ENCODE measurements at places on chromosomes 11 and 22.
A peak's percentile ranks its signal among the peaks of the same experiment; 100 is the strongest.

- DNase-seq: no peak
Observed at GRCh38 chr11:113668255-113668654, 37.9 kb downstream of the TMPRSS5 start.

GRCh38 chr11:120707098-120707497 is 195.6 kb downstream of the GRIK4 start:
- peak; percentile 39 for DNase-seq

DNA sequence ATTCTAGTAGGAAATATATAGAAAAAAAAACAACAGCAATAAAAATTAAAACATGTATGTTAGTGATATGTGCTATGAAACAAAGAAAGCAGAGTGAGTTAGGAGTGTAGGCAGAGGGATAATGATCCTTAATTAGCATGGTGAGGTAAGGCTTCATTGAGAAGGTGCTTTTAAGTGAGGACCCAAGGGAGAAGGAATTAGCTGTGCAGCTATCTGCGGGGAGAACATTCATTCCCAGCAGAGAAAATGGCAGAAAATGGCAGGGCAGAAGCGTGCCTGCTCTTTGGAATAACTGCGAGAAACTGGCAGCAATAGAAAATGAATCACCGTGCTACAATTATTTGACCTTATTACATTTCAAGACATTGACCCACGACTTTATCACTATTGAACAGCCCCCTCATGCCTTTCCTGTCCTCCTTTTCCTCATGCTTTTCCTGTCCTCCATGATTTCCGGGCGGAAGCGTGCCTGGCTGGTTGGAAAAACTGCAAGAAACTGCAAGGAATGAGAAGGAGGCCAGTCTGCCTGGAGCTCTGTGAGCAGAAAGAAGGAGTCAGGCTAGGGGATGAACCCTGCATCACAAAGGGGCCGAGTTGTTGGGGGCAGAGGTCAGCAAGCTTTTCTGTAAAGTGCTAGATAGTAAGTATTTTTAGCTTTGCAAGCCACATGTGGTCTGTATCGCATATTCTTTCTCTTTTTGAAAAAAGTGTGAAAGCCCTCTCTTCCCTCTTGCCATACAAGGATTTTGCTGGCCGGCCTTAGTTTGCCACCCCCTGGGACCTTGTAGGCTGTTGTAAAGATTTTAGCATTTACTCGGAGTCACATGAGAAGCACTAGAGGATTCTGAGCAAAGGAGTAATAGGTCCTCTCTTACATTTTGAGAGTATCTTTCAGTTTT is 37.1 kb upstream of the SWAP70 start:
- DNase-seq: no peak

DNA sequence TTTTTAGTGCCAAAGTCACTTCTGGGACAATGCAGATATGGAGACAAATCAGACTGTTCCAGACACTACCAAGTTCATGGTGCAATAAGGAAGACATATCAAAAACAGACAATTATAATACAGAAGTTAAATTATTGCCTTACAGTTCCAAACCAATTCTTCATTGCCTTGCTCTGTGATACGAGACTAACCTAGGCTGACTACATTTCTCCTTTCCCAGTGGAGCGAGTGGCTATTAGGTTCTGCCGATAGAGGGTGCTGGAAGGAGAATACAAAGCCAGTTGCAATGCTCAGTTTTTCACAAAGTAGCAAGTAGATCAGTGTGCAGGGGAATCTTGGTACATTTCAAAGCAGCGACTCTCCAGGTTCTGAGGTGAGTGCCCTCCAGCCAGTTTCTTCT is 67.8 kb downstream of the FAM168A start:
- no peak for DNase-seq

DNA sequence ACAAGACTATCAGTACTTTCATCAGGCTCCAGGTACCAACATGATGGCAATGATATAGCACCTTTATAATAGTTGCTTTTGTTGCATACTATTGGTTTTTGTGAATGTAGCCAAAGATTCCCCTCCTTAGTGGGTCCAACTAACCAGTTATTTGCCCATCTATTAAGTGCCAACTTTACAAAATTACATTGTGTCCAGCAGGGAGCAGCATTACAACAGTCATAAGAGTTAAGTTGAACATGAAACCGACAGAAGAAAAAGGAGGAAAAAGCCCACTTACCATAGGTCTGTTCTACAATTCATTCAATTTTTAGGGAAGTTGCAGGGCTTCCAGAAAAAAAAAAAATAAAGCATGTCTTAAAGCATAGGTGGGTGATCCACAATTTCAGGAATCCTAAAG is 21.6 kb downstream of the IMMP1L start:
- peak; percentile 79 for DNase-seq

- DNase-seq: no peak
Observed at GRCh38 chr11:98616098-98616655, 404.6 kb upstream of the CNTN5 start.

GRCh38 chr22:45478108-45478771 is 24.4 kb upstream of the FBLN1 start:
- peak; percentile 68 for DNase-seq

- no peak for DNase-seq
Observed at GRCh38 chr11:75298191-75298975, 53.1 kb downstream of the ARRB1 start.

GRCh38 chr22:27461470-27461869 is 340.1 kb downstream of the MN1 start:
- peak; percentile 68 for DNase-seq

DNA sequence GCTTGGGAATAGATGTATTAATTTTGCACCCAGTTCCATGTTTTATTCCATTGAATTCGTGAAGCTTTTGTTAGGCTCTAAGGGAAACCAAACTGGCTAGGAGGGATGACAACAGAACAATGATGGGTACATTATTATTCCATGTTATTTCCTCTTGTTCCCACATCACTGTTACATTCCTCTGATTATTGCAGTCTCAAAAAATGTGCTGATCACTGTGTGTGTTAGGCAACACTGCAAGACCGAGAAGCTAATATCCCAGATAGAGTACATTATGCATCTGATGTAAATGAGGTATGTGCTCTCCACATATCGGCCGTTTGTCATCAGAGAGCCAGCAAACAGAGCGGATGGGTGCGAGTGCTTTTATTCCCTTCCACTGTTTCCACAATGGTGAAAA is 327.9 kb downstream of the SOX6 start:
- DNase-seq: peak; percentile 1

- no peak for DNase-seq
Observed at GRCh38 chr11:2381494-2382128, 4.5 kb downstream of the CD81 start.

- no peak for DNase-seq
Observed at GRCh38 chr11:128515826-128516778, 71.3 kb downstream of the ETS1 start.

- DNase-seq: no peak
Observed at GRCh38 chr11:58977470-58977869, 38.2 kb downstream of the GLYATL1 start.

GRCh38 chr11:36540998-36541397 is 26.8 kb upstream of the RAG1 start:
- no peak for DNase-seq

DNA sequence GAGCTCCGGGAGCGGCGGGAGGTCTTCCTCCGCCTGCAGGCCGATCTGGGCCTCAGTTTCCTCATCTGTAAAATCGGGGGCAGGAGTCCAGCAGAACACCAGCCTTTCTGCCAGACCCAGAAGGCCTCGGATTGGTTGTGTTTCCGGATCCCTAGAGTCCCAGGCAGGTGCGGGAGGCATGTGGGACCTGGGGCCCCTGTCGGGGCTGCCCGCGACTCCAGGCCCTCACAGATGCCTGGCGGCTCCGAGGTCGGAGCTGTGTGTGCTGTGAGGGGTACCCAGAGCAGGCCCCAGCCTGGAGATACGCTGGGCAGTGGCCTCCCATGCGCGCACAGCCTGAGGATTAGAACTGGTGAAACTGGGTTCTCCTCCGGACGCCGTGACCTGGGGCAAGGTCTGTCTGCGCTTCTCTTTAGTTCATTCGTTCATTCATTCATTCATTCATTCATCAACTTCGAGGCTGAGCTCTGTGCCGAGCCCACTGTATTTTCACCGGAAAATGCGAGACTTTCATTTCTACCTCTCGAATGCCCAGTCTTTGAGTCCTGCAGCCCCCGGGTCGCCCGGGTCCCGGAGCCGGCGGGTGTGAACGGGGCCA is 24.6 kb downstream of the FLRT1 start:
- no peak for DNase-seq

- DNase-seq: no peak
Observed at GRCh38 chr22:22981670-22982571, 88.4 kb upstream of the GNAZ start.

DNA sequence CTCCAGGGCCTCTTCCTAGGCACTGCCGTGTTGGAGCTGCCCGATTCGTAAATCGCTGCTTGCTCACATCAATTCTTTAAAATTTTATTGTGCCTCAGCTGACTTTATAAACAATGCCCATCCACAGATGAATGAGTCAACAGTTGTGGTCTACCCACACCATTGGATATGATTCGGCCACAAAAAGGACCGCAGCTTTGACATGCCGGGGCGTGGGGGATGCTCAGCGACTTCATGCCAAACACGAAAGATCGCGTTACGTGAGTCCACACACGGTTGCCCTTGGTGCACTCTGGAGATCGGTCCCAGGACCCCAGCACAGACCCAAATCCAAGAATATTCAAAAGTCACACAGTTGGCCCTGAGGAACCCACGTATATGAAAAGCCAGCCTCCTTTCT is 195.7 kb downstream of the CTTN start:
- DNase-seq: no peak

DNA sequence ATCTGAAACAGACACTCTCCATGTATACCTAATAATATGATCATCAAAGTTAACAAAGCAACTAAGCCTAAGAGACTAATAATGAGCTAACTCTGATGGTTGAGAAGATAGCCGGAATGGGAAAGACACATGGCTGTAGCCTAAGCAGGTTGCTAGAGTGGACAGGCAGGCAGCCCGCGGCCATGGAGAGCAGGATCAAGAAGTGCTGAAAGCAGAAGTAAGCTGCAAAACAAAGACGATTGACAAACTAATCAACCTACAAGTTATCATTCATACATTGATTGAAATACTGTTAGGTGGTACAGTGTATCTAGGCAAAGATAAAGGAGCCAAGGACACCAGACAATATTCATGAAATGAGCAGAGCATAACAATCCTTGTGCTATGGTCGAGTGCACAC is 29.3 kb downstream of the SLN start:
- no peak for DNase-seq

GRCh38 chr11:81989093-81989492 is 744.6 kb downstream of the FAM181B start:
- peak; percentile 48 for DNase-seq

DNA sequence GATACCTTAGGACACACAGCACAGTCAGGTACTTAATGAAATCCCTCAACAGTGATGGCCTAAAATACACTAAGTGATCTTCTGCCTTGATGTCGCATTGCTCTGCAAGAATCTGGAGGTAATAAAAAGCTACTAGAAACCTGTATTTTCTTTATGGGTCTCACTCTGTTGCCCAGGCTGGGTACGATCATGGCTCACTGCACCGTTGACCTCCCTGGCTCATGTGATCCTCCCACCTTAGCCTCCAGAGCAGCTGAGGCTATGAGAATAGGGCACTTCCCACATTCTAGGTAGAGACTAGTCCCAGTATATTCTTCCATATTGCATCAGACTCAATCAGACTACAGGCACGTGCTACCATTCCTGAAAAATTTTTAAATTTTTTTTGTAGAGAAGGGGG is 21.7 kb downstream of the VSIG10L2 start:
- DNase-seq: no peak

DNA sequence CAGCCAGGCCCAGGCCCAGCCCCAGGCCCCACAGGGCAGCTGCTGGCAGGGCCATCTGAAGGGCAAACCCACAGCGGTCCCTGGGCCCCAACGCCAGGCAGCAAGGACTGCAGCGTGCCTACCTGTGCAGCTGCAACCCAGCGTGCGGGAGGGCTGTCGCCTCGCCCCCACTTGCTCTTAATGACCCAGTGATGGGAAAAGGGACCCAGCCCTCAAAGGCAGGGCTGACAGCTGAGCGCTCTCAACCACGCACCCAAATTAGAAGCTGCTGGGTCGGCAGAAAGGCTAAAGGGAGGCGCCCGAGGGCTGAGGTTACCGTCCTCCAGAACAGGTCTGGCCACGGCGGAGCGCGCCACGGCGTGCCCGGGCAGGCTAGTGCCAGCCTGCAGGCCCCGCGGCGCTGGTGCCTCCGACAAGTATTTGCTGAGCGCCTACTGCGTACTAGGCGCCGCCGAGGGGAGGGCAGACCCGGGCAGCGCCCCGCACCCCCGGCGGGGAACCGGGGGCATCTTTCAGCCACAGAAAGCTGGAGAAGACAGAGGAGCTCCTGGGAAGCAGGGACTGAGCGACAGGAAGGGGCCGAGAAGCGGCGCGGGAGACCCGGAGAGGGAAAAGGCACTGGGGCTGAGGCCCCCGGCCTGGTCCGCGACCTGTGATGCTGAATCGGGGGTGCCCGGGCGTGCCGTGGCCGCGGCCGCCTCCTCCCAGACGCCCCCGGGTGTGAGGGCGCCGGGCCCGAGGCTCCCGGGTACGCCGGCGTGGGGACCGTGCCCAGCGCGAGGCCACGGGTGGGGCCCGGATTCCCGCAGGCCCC is 773 bp downstream of the HRAS start:
- DNase-seq: no peak

DNA sequence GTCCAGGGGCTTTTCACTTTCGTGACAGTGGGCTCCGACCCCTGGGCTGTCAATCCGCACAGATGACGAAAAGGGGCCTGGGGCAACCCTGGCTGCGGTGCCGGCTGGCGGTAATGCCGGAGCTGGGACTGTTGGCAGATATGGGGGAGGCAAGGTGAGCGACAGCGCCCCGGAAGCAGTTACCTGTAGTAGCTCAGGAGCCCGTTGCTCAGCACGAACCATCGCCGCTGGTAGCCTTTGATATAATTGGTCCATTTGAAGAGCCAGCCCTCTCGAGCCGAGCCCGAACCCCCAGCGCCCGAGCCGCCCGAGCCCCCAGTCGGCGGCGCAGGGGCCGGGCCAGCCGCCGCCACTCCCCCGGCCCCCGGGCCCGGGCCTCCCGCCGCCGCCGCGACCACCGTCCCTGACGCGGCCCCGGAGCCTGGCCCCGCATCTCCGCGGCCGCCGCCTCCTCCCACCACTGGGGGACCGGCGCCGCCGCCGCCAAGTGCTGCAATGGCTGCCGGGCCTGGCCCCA is 396 bp downstream of the OSBP start:
- no peak for DNase-seq

- DNase-seq: no peak
Observed at GRCh38 chr11:61201476-61201875, 1.8 kb upstream of the PGA3 start.

GRCh38 chr11:21861314-21861713 is 331.6 kb upstream of the ANO5 start:
- no peak for DNase-seq

DNA sequence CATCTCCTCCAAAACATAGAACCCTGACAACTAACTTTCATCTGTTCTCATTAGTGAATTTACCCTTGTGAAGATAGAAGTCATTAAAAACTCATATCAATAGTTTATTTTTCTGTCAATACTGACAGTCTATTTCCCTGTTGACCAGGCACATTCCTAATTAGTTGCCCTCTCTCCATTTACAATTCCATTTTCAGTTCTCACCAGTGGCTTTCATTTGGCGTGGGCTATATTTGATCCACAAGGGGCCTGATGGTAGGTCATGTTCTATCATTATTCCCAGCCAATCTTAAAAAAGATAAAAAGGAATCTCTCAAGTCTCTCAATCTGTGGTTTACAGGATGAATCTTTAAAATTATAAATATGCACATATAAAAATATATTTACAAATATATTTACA is 3.9 kb upstream of the AKIP1 start:
- no peak for DNase-seq

GRCh38 chr22:46090631-46091201 is 59.6 kb upstream of the PPARA start:
- DNase-seq: no peak

- DNase-seq: no peak
Observed at GRCh38 chr11:11524436-11525061, 97.3 kb downstream of the GALNT18 start.

All from astrocyte of the cerebellum (primary cell).